ENCODE measurements at places on chromosomes 16 and 17. TPM values are rescaled to one million over a fixed set of nuclear protein-coding genes. Genes with fewer than 3 reads are reported as not detected.

- H3K4me1 ChIP-seq: no peaks in the 10 kb centered on the region
- DNase-seq: no peak
- no peaks in the 10 kb centered on the region for H3K27me3 ChIP-seq
- no peak overlapping the region for H3K27ac ChIP-seq
- no peaks in the 10 kb centered on the region for H3K36me3 ChIP-seq
Observed at GRCh38 chr16:58442547-58442946, 50.3 kb downstream of the GINS3 start.

GRCh38 chr16:83975590-83976260, 7.7 kb downstream of the NECAB2 start:
- no peak for DNase-seq
- no peaks in the 10 kb centered on the region for H3K36me3 ChIP-seq
- no peaks in the 10 kb centered on the region for H3K4me1 ChIP-seq
- no peak overlapping the region for H3K27ac ChIP-seq

The SLC13A5 gene
- polyA plus RNA-seq: 0.06 TPM

GRCh38 chr16:35194681-35195080, 1735.3 kb downstream of the TP53TG3F start:
- no peaks in the 10 kb centered on the region for H3K27me3 ChIP-seq
- no peak overlapping the region for H3K4me3 ChIP-seq
- no peaks in the 10 kb centered on the region for H3K36me3 ChIP-seq
- no peak for DNase-seq
- no peak overlapping the region for H3K27ac ChIP-seq

The SPNS2 gene
- polyA plus RNA-seq: 22.0 TPM
